ENCODE measurements at places on chromosomes 4 and X.

- no peak for DNase-seq
Measured at GRCh38 chr4:47485768-47486167, 693 bp downstream of the ATP10D start.

- DNase-seq: no peak
Measured at GRCh38 chr4:94550851-94551250, 99.1 kb downstream of the PDLIM5 start.

GRCh38 chr4:153553819-153554170 is 87.6 kb downstream of the TMEM131L start:
- DNase-seq: no peak

- DNase-seq: peak; percentile 94
Measured at GRCh38 chrX:2401590-2402360, 99.0 kb downstream of the DHRSX start.

DNA sequence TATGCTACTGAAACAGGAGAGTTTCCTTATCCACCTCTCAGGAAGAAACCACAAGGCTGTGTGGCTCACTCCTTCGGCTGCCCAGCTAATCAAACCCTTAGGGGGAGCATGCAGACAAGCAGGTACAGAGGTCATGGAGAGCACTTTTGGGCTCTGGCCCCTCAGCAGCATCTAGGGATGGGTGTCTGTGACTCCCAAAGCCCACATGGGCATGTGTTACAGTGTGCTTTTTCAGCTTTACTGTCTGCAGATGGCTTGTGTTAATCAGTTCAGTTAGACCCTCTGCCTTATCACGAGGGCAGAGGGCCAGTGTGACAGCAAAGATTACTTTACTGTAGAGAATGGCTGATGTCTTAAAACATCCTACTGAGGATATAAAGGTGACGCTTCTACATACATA is 447.4 kb downstream of the PCDH10 start:
- DNase-seq: no peak

- DNase-seq: no peak
Measured at GRCh38 chr4:31328932-31329331, 608.8 kb downstream of the PCDH7 start.

DNA sequence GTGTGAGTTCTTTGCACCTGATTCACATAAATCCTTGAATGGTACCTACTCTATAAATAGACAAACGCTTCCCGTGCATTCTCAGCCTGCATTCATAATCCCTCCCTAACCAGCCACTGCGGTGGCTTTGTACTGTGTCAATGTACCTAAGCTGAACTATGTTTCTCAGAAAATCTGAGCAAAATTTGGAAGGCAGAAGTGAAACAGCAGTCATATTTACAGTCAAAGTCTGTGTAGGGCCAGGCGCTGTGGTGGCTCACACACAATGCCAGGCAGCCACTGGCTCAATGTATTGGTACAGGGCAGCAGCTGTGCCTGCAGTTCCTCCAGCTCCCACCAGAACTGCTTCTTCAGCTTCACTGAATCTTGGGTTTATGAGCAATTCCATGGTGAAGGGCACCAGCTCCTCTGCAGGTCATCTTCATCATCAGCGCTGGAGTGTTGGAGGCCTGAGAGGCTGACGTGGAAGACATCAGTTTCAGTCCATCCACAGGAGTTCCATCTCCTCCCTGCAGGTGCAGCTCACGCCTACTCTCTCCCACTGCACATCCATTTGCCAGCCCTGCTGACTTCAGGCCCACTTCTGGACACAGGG is 32.3 kb upstream of the IRF2 start:
- no peak for DNase-seq

- peak; percentile 38 for DNase-seq
Measured at GRCh38 chr4:73068491-73069337, 802 bp downstream of the COX18 start.

- DNase-seq: no peak
Measured at GRCh38 chr4:172750910-172751309, 417.7 kb upstream of the GALNT7 start.

- DNase-seq: peak; percentile 0
Measured at GRCh38 chrX:48834383-48834709, 1.1 kb downstream of the PCSK1N start.

- no peak for DNase-seq
Measured at GRCh38 chr4:57068237-57068981, 41.8 kb downstream of the IGFBP7 start.

DNA sequence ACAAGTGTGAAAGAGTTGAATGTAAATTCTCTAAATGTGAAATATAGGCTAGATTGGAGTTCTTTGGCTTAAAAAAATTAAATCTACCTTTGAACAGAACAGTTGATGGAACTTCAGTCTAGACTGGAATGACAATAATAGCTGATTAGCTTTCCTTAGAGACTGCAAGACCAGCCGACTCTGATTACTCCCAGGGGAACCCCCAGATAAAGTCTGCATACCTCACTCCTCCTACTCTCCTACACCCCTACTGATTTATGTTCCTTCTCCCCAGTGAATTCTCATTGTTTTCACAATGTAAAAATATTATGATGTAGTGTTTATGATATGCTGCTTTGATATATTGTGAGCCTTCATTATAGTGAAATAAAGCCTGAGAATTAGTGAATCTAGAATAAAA is 241.3 kb downstream of the CFAP299 start:
- DNase-seq: no peak

GRCh38 chr4:81039351-81039972 is 9.0 kb downstream of the BMP3 start:
- peak; percentile 51 for DNase-seq
